GM12865 (cell line): ENCODE measurements at places on chromosomes 3 and 15.

GRCh38 chr3:41932464-41932863 is 29.4 kb downstream of the ULK4 start:
- DNase-seq: no peak

DNA sequence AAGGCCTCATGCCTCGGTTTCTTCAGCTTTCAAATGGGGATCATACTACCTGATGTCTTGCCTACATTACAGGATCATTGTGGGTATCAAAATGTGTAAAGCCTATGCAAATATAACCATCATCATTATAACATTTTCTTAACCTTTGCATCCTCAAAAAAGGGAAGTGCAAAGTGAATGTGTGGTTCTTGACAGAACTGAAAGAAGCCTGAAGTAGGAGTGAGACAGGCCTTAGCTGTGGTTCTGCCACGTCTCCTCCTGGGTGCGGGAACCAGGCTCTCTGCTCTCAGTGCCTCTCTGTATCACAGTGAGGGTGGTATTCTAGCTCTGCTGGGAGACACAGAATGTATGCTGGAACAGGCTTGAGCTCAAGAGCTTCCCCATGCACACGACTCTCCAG is 316.9 kb upstream of the ICE2 start:
- DNase-seq: peak; percentile 84

DNA sequence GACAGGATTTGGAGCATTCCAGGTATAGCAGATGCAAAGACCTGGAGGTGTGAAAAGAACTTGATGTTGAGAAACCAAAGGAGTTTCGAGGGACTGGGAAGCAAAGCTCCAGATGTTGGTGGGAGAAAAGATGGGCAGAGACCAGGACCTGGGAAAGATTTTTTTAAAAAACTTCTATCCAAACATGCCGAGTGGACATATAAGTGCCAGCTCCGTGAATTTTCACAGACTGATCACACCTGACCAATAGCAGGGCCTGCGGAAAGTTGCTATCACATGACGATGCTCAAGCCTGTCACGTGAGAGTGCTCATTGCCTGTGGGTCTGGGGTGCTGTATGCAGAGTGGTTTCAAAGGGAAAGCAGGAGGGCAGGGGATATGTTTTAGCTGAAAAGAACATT is 19.9 kb downstream of the SMAD6 start:
- DNase-seq: no peak

DNA sequence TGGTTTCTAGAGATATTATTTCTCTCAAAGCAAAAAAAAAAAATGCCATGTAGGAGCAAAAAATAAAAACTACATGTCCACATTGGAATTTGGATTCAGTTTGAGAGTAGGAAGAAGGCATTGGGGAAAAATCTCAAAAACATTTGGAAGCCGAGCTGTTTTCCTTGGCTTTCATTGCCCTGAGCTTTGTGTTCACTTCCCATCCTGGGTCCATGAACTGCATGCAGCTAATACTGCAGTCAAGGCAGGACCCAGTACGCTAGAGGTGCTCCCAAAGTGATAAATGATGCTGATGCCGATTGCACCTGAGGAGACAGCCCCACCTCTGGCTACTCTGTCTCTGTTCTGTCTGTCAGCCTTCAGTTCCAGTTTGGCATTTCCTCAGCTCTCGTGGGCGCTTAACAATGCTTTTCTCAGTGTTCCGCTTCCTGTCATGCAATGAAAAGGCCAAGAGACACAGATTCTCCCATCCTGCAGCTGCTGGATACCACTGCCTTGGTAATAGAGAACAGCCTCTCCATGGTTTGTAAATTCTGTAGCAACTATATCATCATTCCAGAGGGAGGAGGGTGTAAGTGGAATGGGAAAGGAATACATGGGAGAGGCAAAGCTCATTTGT is 181.8 kb downstream of the RYR3 start:
- DNase-seq: no peak

GRCh38 chr3:162072656-162073164 is 576.1 kb downstream of the OTOL1 start:
- DNase-seq: no peak

- peak; percentile 55 for DNase-seq
Measured at GRCh38 chr3:148861277-148861869, 3.7 kb upstream of the CPA3 start.
